HT-29 (cell line): ENCODE measurements at places on chromosomes 6 and 20. TPM values are rescaled to one million over a fixed set of nuclear protein-coding genes. Genes with fewer than 3 reads are reported as not detected.
A peak's percentile ranks its signal among the peaks of the same experiment; 100 is the strongest.

GRCh38 chr6:92810913-92811312, 608.4 kb downstream of the EPHA7 start:
- peak; percentile 70 for DNase-seq

TCP11 gene
- not detected in 2 replicates for total RNA-seq

- DNase-seq = no peak
These were observed 8.8 kb downstream of the NKX2-4 start for GRCh38 chr20:21388566-21388965.

- DNase-seq = peak; percentile 58
These were observed 37.7 kb upstream of the SLC4A11 start for GRCh38 chr20:3276680-3277015.

DNA sequence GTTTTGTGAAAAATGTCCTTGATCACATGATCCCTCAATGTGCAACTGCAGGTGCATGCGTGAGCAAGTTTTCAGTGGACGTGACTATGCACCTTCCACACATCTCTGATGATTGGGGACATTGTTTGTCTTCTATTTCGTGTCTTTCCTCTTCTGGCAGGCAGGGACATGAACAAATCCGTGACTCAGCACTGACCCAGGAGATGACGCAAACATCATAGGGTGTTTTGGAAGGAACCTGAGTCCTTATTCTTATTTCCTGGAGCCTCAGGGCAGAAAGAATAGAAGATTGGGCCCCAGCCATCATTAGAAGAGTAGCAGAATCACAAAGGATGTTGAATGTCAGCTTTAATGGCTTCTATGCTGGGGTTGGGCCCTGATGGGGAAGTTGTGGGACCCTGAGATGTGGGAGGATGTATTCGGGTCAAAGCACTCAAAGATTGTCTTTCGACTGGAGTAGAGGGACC, 11.9 kb upstream of the SIRPD start:
- no peak for DNase-seq

TGM3 gene
- total RNA-seq = not detected in 2 replicates

GRCh38 chr6:7216941-7217621, 95.9 kb downstream of the SSR1 start:
- DNase-seq = no peak

GRCh38 chr20:49356676-49357075, 78.8 kb upstream of the ZNFX1 start:
- DNase-seq = no peak

GRCh38 chr6:142705054-142705453, 239.9 kb downstream of the HIVEP2 start:
- no peak for DNase-seq

GRCh38 chr6:13923527-13924145, 1.1 kb upstream of the RNF182 start:
- DNase-seq = no peak

GRCh38 chr20:4844751-4845465, 123.2 kb downstream of the PRND start:
- no peak for DNase-seq

- DNase-seq = peak; percentile 49
These were observed 16.4 kb downstream of the TRMT6 start for GRCh38 chr20:5933802-5934436.

- no peak for DNase-seq
These were observed 90.8 kb downstream of the GMPR start for GRCh38 chr6:16329233-16329632.

DNA sequence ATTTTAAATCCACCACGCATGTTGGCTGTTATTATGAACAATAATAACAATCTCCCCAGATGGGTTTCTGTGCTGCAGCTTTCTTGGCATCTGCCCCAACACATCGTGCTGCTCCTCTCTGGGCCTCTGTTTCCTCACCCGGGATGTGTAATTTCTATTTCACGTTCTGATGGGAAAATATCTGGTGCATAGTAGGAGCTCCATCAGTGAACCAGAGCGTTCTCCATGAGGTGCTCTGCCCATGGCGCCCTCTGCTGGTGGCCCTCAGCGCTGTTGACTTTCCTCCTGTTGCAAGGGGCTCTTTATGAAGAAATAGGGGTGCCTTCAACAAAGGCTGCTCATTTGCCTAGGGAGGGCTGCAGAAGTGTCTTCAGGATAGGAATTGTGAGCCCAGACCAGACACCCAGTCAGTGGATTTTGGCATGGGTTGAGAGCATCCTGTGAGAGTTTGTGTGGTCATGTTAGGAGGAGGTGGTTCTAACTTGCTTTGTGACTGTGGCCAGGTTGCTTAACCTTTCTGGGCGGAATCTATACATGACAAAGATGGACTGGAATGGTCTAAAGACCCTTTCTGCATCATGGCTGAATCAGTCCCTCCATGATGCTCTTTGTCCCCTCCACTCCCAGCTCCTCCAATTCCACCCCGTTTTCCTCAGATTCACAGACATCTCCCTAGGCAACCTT, 8.1 kb downstream of the SCRT2 start:
- peak; percentile 66 for DNase-seq

OR12D3 gene
- total RNA-seq = not detected in 2 replicates

DNA sequence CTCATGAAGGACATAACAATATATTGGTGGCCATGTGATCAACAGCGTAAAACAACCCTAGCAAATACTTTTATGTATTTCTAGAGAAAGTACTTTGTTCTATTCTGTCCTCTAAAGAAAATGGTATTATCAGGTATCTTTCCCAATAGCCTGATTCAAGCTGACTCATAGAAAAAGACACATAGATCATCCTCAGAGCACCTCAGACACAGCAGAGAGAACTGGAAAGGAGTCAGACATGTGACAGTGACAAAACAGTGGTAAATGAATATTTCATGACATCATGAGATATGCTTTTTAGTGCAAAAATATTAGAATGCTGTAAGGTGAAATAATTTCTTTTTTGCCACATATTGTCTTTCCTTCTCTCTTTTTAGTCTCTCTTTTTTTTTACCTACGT, 1355.0 kb upstream of the MAP3K7 start:
- DNase-seq = no peak

DNAH8 gene
- under 0.01 TPM in 1 of 2 replicates, not detected in the other for total RNA-seq

DNA sequence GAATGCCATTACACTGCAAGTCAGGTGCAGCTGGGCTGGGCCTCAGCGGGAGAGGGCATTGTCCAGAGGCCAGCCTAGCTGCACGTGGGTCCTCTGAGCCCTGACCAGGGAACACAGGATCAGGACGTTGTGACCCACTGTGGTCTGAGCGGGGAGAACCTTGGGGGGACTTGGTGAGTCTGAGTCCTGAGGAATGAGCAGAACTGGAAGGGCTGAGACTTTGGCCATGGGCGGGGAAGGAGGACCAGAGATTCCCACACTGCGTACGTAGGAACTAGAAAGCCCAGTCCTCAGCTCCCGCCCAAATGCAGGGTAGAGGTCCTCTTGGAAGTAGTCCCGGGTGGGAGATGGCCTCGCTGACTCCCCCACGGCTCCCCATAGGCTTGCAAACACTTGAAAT, 42.5 kb downstream of the GABRR2 start:
- no peak for DNase-seq

GRCh38 chr20:40628877-40629276, 60.2 kb downstream of the MAFB start:
- DNase-seq = no peak

DNA sequence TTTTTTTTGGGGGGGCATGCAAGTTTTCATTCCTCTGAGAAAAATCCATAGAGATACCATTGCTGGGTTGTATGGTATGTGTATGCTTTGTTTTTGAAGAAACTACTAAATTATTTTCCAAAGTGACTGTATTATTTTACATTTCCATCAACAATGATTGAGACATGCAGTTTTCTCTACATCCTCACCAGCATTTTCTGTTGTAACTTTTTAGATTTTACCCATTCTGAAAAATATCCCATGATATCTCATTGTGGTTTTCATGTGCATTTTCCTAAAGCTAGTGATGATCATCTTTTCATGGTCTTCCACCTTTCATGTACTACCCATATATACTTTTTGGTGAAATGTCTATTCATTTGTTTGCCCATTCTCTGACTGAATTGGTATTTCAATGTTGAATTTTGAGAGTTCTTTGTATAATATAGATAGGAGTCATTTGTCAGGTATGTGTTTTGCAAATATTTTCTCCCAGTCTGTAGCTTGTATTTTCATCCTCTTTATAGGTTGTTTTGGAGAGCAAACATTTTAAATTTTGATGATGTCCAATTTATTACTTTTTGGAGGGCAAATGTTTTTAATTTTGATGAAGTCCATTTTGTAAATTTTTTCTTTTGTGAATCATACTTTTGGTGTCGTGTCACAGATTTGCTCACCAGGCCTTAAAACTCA, 827.5 kb upstream of the CITED2 start:
- DNase-seq = no peak

DNA sequence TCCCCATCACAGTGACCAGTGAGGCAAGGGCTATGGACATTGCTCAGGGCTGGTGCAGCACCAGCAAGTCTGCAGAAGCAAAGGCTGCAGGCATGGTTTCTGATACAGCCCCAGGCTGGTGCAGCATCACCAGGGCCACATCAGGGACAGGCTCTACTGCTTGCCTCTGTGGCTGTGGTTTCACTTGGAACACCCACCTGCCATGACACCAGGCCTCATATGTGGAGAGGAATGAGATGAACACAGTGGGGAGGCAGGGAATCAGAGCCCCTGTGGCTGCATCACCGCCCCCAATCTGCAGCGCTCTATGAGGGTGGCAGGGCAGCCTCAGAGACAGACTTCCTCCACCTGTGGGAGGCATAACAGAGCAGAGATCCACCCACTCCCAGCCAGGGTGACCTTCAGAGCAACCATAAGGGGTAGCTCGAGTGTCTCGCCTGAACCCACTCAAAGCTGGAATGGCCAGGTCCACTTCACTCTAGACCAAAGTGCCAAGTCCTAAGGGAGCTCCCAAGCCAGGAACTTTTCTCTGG, 7.9 kb downstream of the RING1 start:
- no peak for DNase-seq

IL17A gene
- total RNA-seq = not detected in 2 replicates

DNA sequence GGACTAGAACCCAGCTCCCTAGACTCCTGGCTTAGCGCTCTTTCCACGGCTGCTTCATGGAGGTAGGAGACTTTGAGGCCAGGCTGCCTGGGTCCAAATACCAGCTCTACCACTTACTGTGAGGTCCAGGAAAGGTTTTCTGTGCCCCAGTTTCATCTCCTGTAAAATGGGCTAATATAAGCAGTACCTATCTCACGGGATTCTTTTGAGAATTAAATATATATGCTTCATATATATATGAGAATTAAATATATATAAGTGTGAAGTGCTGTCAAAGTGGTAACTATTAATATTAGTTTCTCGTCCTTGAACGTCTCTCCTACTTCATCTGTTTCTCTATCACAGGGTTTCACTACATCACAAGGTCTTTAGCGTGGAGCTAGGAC, 10.2 kb upstream of the LY6G5C start:
- DNase-seq = no peak

DNA sequence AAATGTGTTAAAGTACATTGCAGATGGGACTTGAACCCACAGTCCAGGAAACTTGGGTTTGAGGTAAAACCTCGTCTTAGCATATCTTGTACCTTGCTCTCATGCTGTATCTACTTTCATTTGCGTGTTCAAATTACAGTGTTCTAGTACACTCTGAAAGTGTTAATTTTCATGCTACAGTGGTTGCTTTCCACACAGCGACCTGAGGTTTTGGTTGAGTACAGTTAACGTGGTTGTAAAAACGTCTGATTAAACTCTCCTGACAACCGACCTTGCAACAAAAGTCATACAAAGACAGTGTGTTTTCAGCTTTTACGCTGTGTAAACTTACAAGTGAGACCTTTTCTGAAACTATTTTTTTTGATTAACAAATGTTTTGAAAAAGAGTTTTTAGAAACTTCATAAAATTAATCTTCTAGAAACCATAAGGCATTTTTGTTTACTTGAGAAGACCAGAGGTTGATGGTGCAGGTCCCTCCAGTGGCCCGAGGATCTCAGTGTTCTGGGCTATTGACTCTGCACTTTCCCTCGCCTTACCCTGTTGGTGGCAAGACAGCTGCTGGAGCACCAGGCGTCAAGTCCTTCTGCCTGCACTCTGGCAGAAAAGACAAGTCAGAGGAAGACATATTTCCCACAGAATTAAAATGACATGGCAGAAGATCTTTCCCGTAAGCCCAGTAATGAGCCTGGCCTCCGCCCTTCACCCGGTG, 334.0 kb downstream of the THBS2 start:
- no peak for DNase-seq

GRCh38 chr6:1188199-1188598, 123.7 kb upstream of the FOXQ1 start:
- no peak for DNase-seq

SLC17A9 gene
- total RNA-seq = 119 and 127 TPM in 2 replicates

NCOA6 gene
- 8.5 and 12.5 TPM in 2 replicates for total RNA-seq

SOX4 gene
- total RNA-seq = 46.8 and 49.8 TPM in 2 replicates

DNA sequence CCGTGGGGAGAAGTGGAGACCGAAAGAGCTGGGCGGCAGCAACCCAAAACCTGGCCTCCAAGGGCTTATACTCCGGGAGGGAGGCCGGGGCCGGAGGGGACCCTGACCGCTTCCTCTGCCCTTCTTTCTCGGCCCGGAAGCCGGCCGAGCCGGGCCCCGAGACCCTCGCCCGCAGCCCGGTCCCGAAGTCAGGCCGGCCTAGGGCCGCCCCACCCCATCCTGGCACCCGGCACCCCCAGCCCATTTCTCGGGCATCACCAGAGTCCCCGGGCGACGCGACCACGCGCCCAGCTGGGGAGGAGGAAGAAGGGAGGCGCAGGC, 572 bp upstream of the ZDHHC14 start:
- peak; percentile 17 for DNase-seq

CLDN20 gene
- not detected in 2 replicates for total RNA-seq

- DNase-seq = peak; percentile 70
These were observed 1.0 kb downstream of the BCL2L1 start for GRCh38 chr20:31721408-31722256.

DNA sequence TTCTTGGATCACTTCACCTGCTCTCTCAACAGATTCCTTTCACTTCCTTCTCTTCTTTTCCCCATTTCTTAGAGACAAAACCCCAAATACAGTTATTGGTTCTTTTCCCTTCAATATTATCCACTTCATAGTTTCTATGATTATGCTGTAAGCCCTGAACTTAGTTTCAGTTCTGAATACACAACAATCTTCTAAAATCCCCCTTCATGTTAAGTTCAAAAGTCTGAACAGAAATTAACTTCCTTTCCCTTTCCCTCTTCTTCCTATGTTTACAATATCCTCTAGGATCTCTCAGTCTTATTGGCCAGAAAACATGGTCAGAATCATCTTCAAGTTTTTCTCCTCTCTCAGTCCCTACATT, 57.7 kb downstream of the OGFRL1 start:
- DNase-seq = no peak

- no peak for DNase-seq
These were observed 57.2 kb upstream of the TGM3 start for GRCh38 chr20:2238601-2239000.

GRCh38 chr6:52420668-52421358, 671 bp downstream of the EFHC1 start:
- DNase-seq = peak; percentile 78

DNA sequence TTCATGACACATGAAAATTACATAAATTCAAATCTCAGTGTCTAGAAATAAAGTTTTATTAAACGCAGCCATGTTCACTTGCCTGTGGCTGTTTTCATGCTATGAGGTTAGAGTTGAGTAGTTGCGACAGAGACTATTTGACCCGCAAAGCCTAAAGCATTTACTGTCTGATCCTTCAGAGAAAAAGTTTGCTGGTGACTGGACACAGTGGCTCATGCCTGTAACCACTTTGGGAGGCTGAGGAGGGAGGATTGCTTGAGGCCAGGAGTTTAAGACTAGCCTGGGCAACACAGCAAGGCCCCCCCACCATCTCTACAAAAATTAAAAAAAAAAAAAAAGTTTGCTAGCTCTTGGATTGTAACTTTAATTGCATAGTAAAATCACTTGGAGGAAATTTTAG, 9.2 kb downstream of the SMIM28 start:
- DNase-seq = no peak

CHD6 gene
- 16.4 and 18.5 TPM in 2 replicates for total RNA-seq

- DNase-seq = no peak
These were observed 56.5 kb downstream of the GPR6 start for GRCh38 chr6:110034667-110035036.

SAMD5 gene
- 0.97 and 1.1 TPM in 2 replicates for total RNA-seq

CYP24A1 gene
- total RNA-seq = 1.1 and 1.9 TPM in 2 replicates
